ENCODE measurements at places on chromosomes 5 and 9.

GRCh38 chr5:137615171-137615775 lies 116.1 kb upstream of the SPOCK1 start:
- DNase-seq = no peak

- DNase-seq = no peak
Measured at GRCh38 chr5:54736003-54736797, 218.6 kb downstream of the SNX18 start.

GRCh38 chr5:100434815-100435214 lies 100.4 kb upstream of the FAM174A start:
- DNase-seq = no peak

DNA sequence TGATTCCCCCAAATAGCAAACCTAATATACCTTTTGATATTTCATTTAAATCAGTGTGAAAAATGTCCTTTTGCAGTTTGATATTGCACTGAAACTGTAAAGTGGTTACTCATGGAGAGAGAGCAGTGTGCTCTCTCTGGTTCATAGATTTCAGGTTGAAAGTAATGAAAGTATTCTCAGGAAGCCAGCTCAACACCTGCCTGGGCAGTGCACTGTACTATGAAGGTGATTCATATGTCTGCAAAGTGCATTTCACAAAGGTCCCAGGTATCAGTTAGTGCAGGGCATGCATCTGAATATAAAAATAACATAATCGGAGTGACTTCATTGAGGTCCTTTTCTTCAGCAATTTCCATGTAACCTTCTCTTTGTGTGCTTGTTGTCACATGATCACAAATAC lies 274.3 kb downstream of the CDH18 start:
- DNase-seq = no peak

GRCh38 chr5:31048282-31049270 lies 144.9 kb upstream of the CDH6 start:
- DNase-seq = no peak

- no peak for DNase-seq
Measured at GRCh38 chr5:122073864-122074263, 4.2 kb downstream of the LOX start.

GRCh38 chr9:97321691-97322090 lies 14.2 kb downstream of the CCDC180 start:
- DNase-seq = no peak

DNA sequence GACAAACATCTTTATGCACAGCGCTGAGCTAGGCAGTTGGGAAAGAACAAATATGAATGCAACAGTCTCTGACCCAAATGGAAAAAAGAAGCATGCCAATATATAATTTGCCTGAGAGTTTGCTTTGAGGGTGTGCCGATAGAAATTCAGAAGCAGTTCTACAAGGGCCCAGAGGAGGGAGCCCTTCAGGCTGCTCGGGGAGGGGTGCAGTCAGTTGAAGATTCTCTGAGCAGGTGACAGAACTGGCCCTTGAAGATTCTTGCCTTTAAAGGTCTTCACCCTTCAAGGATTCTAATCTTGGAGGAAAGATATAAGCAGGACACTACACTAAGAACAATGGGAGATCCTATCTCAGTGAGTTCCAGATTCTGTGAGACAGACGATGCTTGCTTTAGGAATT lies 3.7 kb upstream of the PAPPA start:
- no peak for DNase-seq

DNA sequence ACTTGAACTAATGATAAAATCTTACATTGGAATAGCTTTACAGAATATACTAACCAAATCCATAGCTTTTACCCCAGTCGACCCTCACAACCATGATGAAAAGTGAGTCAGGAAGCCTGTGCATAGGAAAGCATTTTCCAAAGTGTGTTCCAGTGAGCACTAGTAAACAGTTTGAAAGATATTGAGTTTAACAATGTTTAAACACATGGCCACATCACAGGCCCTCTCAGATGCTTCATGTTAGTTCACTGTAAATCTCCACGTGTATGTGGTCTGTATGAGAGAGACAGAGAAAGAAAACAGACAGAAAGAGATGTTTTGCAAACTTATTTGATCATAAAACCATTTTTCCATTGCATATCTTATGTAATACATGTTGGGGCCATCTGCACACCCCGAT lies 27.0 kb downstream of the PRUNE2 start:
- DNase-seq = no peak

GRCh38 chr5:90437663-90438062 lies 28.1 kb upstream of the CETN3 start:
- no peak for DNase-seq

DNA sequence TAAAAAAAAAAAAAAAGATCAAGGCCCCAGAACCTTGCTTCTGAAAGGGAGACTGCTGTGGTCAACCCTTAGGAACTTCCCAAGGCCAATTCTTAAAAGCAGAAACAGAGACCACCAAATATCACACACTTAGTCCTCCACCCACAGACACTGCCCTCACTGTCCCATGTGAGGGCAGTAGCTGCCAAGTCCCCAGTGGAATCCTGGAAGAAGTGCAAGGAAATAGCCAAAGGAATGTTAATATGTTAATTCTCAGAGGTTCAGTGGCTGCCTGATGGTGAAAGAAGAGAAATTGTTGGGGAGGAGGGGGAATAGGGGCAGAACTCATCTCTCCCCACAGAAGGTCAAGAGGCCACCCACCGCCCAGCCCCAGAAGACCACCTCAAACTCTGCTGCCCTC lies 23.1 kb downstream of the FSTL4 start:
- no peak for DNase-seq

DNA sequence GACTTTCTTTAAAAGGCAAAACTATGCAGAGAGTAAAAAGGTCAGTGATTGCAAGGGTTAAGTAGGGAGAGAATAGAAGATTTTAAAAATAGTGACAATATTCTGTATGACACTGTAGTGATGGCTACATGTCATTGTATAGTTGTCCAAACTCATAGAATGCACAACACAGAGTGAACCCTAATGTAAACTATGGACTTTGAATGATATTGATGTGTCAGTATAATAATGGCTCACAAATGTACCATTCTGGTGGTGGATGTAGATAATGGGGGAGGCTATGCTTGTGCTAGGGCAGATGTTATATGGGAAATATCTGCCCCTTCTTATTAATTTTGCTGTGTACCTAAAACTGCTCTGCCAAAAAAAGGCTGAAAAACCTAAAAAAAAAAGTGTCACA lies 468.9 kb downstream of the KIF4B start:
- no peak for DNase-seq

GRCh38 chr9:137067860-137068538 lies 2.4 kb downstream of the SAPCD2 start:
- DNase-seq = peak; percentile 92

DNA sequence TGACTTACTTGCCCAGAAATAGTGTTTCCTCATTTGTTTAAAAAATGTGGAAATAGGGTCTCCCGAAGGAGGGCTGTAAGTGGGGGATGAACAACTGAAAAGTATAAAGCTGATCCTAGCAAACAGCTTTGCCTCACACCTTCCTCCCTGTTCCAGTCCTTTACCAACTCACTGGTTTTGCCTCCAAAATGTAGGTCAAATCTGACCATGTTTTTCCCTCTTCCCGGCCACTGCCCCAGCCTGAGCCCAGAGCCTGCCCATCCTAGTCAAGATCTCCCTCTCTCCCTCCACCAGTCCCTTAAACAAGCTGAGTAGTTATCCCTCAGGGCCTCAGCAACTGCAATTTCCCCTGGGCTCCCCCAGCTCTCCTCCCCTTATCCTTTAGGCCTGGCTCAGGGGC lies 82.4 kb upstream of the FBXW11 start:
- no peak for DNase-seq

GRCh38 chr9:126113176-126113575 lies 213.5 kb upstream of the MVB12B start:
- DNase-seq = no peak

DNA sequence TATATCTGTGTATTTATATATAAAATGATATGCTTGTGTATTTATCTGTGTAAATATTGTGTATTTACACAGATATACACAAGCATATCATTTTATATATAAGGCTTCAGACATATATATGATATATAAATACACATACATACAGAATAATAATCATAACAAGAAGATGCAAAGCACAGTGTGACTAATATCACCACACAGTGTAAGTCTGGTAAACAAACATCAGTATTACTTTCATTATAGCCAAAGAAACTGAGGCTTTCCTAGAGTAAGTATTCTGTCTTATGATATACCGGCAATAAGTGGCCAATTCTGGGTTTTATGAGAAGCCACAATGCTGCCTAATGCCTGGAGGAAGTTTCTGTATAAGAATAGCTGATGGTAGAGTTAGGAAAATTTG lies 29.9 kb upstream of the RAPGEF6 start:
- DNase-seq = no peak

- no peak for DNase-seq
Measured at GRCh38 chr5:170077526-170077925, 28.2 kb upstream of the FOXI1 start.
